CD4-positive, alpha-beta T cell treated with Interferon alpha-2 for 1 hour (primary cell): ENCODE measurements at places on chromosomes 13 and 19.

DNA sequence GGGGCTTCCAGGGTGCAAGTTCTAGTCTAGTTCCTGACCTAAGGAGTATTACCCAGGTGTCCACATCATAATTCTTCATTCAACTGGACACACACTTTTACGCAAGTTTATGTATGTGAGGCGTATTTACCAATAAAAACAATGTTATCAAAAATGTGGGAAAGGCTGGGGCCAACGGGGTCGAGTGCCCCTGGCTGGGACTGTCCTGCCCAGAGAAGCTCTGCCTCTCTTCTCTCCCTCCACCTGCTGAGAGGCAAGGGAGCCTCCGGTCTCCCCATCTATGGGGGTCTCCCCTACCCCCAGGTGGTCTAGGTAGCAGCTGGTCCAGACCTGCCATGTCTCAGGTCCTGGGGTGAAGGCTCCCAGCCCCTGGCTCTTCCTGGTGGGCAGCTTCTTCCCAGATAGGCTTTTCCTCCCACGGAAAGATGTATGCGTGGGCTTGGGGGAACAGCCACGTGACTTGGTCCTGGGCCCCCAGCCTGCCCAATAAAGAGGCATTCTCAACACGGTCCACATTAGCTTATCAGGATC, 132.4 kb downstream of the USP12 start:
- no peak for DNase-seq

GRCh38 chr19:3499738-3500428, 591 bp downstream of the DOHH start:
- no peak for DNase-seq

- no peak for DNase-seq
Measured at GRCh38 chr19:8403820-8404109, 9.3 kb upstream of the MARCHF2 start.

DNA sequence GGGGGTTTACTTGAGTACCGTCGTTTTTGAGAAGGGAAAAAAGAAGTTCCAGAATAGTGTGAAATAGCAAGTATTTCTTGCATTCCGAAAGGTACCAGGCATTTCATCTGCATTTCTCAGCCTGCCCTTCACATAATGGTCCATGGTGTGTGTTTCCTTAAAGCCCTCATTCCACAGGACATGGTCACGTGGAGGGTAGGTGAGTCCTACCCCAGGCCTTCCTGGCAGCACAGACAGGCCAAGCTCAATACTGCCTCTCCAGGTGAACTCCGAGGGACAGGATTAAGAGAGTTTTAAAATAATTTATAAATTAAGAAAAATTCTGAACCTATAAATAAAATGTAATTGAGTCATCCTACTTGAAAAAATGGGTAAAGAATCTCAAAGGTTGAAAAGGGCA, 64.7 kb downstream of the TNFRSF19 start:
- no peak for DNase-seq

- DNase-seq, result no peak
Measured at GRCh38 chr19:53849237-53849676, 18.4 kb upstream of the MYADM start.
